ENCODE measurements at places on chromosomes 3 and 15.

DNA sequence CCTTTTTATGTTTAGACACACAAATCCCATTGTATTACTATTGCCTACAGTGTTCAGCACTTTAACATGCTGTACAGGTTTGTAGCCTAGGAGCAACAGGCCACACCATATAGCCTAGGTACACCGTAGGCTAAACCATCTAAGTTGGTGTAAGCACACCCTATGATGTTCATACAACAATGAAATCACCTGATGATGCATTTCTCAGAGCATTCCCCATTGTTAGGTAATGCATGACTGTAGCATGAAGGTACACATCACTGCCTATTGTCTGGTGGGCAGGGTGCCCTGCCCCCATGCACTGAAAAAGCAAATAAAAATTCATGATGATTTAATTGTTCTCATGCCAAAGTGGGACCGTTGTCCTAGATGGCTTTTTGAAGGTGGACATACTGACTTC, 183.6 kb downstream of the AGBL1 start:
- no peak for DNase-seq

- no peak for DNase-seq
Observed at GRCh38 chr3:55891106-55891505, 404.0 kb upstream of the WNT5A start.

DNA sequence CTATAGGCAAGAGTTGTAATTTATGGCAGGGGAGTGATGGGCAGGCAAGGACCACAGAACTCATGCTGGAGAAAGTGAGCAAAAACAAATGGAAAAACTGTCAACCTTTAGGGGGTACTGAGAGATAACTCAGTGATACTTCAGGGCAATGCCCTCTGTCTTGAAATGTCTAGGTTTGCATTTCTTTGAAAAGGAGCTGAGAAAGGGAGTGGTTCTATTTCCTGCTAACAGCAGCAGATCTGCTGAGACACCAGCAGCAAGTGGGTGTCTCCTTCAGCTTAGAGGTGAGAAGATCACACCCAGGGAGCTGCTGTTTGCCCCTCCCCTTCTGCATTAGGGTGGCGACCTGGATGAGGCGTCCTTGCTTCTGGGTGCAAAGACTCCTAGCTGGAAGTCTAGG, 42.3 kb upstream of the XIRP1 start:
- DNase-seq = no peak

DNA sequence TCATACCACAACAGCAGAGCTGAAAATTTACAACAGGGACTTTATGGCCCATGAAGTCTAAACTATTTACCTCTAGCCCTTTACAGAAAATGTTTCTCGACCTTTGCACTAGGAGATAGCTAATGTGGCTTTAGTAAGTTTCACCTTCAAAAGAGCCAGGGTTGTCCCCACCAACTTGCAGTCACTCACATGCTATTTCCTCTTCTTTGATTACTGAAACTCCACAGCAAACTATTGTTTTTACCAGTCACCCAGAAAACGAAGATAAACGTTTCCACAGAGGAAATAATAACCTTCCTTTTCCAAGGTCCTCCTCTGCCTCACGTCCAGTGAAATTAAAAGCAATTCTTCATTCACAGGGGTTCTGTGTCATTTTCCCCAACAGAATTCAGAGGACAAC, 48.2 kb downstream of the WWTR1 start:
- no peak for DNase-seq

DNA sequence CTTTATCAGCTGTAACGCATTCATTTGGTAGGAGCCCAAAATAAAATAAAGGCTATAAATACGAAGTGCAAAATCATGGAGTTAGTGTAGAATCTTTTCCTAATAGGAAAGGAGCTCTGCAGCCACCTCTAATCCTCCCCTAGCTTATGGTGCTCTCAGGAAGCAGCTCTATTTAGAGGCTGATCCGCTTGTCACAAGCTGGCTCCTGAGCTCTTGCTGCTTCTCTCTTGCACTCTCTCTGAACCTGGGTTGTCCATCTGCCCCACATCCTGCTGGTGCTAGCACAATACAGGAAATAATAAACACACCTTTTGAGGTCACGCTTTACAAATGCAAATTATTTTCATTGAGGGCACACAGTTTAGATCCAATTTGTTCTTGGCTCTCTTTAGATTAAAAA, 37.3 kb upstream of the BFSP2 start:
- DNase-seq = no peak

GRCh38 chr3:170907637-170908234, 701 bp downstream of the EIF5A2 start:
- DNase-seq = no peak

GRCh38 chr15:71328453-71328852, 213.2 kb downstream of the THSD4 start:
- DNase-seq = no peak

DNA sequence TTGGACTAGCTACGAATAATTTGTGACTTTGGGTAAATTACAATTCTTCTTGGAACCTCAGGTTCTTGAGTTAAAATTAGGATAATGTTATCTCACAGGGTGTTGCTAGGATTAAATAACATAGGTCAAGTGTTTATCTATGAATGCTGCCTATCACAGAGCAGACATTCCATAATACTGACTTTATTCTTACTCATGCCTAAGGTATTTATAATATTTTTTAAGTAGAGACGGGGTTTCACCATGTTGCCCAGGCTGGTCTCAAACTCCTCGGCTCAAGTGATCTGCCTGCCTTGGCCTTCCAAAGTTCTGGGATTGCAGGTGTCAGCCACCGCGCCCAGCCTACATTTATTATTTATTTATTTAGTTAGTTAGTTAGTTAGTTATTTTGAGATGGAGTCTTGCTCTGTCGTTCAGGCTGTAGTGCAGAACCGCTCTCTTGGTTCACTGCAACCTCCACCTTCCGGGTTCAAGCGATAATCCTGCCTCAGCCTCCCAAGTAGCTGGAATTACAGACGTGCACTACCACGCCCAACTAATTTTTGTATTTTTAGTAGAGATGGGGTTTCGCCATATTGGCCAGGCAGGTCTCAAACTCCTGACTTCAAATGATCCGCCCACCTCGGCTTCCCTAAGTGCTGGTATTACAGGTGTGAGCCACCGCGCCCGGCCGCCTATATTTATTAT, 741 bp upstream of the ZNF106 start:
- DNase-seq = no peak

DNA sequence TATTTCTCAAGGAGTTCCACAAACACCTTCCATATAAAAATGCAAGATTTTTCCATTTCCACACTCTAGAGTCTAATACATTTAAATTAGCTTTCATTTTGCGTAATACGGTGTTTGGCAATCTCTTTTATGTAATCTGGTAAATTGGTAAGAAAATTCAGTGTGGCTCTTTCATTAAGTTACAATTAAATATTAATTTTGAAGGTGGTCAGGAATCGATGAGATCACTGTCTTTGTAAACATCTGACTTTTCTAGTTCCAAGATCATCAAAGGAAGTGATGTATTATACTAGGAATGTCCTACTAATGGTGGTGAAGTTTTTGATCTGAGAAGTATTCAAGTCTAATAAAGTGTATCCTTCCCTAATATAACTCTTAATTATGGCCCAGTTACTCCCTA, 1.1 kb upstream of the UTS2B start:
- DNase-seq = no peak

GRCh38 chr3:122081543-122082247, 26.5 kb downstream of the CD86 start:
- DNase-seq = no peak

DNA sequence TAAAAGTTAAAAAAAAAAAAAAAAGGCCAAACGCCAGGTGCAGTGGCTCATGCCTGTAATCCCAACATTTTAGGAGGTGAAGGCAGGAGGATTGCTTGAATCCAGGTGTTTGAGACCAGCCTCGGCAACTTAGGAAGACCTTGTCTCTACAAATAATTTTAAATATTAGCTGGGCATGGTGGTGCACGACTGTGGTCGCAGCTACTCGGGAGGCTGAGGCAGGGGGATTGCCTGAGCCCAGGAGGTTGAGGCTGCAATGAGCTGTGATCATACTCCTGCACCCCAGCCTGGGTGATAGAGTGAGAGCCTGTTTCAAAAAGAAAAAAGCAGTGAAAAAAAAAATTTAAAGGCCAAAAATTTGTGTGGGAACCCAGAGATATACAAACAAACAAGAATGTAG, 2.7 kb upstream of the DLEC1 start:
- no peak for DNase-seq

All from NCI-H345 (cell line).